Activated B cell treated with CpG ODN at 0.5 μM for 24 hours (primary cell): ENCODE measurements at places on chromosomes 13 and 19.
A peak's percentile ranks its signal among the peaks of the same experiment; 100 is the strongest.

DNA sequence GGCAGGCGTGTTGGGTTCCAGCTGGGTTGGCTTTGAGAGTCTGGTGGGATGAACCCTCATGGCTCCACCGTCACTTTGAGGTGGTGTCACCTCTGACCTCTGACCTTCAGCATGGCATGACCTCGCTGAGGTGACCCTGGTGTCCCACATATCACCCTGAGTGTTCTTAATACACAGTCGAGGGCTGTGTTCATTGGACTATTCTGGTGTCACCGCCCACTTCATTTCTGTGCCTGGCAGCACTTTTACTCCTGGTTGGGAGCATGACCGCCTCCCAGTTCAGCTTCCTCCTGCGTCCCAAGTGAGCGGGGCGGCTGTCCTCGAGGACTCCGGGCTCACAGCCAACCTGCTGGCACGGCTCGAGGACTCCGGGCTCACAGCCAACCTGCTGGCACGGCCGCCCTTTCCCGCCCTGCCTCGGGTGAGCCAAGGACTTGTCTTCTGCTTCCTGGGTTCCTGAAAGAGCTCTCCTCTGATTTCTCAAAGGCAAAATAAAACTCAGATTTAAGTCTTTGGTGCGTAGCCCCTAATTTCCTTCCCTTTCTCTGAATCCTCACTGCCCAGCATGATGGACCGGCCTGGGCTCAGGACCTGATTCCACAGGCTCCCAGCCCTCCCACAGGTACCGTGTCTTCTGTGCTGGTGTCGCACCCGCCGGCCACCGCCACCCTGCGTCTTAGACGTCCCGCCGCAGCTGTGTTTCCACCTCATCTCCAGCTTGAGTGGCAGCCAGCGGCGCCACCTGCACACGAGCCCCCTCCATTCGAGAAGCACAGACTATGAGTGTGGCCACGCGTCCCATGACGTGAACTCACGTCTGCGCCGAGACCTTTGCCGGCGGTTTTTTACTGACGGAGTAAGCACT, 10.4 kb downstream of the ATP4B start:
- peak; percentile 10 for DNase-seq

DNA sequence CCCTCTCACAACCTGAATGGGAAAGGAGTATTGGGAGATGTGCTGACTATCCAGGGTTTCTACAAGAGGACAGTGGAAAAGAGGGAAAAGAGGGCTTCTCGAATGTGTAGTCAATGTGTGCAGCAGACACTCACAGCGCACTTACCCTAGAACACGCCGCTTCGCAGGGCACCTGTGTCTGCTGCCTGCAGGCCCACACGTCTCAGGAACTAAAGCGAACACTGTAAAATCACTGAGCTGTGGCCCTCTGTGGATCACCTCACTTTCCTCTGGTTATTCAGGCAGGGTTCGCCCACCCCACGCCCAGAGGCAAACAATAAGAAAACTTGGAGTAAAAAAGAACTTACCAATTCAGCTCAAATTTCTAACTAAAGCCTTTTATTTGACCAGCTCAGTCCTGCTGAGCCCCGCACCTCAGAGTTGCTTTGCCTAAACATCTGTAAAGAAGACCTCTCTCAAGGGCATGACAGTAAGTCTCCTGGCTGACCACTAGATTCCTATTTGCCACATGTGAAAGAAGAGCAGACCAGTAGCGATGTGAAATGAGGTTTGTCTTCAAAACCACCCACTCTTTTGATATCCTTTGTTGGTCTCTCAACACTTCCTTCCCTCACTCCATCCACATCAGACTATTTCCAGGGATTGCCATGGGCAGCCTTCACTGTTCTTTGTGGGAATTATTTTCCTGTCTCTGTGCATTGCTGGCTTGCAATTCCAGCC, 19.3 kb upstream of the DOCK9 start:
- DNase-seq = no peak

DNA sequence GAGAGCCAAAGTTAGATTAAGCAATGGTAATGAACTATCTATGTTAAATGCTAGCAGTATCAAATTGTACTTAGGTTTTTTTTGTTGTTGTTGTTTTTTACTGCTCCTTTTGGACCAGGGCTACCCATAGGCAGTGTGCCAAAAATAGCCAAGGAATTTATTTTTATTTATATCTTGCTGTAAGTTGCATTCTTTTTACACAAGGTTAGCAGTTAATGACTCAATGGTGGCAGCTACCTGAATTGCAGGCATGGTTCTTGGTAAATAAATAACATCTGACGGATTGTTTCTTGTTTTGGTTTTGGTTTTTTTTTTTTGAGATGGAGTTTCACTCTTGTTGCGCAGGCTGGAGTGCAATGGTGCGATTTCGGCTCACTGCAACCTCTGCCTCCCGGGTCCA, 194.8 kb upstream of the TSC22D1 start:
- no peak for DNase-seq

DNA sequence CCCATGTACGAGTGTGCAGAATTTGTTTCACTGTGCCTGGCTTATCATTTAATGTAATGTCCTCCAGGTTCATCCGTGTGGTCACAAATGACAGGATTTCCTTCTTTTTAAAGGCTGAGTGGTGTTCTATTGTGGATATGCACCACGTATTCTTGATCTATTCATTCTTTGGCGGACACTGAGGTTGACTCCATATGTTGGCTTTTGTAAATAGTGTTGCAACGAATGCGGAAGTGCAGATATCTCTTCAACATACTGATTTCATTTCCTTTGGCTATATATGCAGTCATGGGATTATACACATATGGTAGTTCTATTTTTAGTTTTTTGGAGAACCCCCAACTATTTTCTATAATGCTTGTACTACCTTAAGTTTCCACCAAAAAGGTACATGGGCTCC, 13.0 kb downstream of the OR7A5 start:
- DNase-seq = no peak

GRCh38 chr13:45393941-45394570, 24.1 kb downstream of the SLC25A30 start:
- no peak for DNase-seq

DNA sequence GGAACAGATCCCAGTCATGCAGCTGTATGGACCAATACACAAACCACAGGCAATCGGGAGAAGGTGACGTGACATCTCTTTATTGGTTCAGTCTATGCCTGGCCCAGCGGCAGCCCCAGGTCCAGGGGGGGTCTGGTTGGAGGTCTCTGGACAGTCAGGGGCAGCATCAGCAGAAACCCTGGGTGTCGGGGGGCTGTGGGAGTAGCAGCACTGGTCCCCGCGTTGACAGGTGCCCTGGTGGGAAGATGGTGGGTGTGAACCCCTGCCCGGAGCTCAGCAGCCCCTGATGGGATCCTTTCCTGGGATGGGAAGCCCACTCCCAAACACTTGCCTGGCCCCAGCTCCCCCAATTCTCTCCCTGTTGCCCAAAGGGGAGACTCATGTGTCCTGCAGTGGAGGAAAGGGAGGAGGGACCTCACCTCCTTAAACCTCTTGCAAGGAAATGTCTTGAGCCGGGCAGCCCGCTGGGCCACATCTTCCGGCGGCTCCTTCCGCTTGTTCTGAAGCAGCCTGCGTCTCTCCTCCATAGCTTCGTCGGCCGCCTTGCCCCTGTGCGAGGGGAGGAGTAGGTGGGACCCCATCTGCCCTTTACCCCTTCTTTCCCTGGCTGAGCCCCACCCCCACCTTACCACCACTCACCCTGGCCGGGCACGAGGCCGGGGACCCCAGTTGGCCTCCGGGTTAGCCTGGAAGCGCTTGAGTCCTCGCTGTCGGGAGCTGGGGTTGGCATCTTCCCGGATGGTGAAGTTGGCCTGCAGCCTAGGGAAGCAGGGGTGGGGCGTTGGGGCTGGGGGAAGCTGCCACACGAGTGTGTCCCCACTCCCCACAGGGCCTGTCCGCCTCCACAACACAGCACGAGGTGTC, 2.4 kb upstream of the LYL1 start:
- DNase-seq = no peak

- DNase-seq = no peak
These were observed 20.9 kb upstream of the KLF2 start for GRCh38 chr19:16303755-16304154.

DNA sequence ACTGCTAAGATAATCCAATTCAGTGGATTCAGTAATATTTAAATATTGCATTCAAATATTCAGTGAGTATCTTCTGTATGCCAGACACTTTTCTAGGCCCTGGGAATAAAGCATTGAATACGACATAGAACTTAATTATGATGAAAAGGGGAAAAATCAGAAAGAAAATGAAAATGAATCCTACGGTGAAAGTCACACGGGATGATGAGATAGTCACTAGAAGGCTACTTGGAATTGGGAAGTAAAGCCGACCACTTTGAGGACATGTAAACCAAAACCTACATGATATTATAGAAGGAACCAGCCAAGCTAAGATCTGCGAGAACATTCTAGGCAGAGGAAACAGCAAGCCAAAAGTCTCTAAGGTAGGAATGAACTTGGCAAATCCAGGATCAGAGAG, 10.1 kb downstream of the DPY19L3 start:
- DNase-seq = no peak
